Daoy (cell line): ENCODE measurements at places on chromosomes 11 and 22.

GRCh38 chr22:39292561-39293074 is 26.8 kb downstream of the RPL3 start:
- peak; percentile 98 for DNase-seq

- DNase-seq = no peak
Observed at GRCh38 chr11:6733326-6734275, 38.2 kb downstream of the OR2AG2 start.

DNA sequence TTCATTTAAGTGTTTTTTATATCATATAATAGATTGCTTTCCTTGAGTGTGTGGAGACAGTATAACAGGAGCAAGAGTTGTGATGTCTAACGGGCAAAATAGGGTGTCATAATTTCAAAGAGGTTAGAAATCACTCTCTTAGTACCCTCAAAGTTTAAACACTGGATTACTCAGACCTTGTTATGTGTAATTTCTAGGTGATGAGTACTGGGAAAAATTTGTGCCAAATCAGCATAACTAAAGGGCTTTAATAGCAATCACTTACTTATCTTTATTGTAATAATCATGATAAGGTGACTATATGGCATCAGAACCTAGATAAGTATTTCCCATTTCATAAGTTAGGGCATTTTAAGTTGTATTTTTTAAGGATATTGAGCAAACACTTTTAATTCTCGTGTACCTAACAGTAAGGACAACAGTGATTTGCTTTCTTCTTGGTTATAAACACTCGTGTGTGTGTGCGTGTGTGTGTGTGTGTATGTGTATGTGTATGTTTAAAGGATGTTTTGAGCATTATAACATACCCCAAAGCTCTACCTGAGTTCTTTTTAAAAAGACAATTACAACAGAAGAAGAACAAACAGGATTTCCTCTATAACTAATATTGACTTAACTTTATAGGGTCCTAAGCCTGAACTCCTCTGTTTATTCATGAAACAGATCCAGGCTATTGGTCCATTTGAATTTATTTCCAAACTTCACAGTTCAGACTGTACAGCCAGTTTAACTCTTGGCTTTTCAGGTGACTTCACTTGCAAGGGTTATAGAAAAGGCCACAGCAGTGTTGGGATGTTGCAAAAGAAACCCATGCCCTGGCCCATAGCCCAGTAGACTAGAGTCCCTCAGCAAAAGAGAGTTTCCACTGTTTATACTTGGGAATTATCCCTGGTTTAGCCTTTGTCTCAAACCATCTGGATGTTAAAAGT is 23.7 kb upstream of the PDE3B start:
- DNase-seq = no peak

DNA sequence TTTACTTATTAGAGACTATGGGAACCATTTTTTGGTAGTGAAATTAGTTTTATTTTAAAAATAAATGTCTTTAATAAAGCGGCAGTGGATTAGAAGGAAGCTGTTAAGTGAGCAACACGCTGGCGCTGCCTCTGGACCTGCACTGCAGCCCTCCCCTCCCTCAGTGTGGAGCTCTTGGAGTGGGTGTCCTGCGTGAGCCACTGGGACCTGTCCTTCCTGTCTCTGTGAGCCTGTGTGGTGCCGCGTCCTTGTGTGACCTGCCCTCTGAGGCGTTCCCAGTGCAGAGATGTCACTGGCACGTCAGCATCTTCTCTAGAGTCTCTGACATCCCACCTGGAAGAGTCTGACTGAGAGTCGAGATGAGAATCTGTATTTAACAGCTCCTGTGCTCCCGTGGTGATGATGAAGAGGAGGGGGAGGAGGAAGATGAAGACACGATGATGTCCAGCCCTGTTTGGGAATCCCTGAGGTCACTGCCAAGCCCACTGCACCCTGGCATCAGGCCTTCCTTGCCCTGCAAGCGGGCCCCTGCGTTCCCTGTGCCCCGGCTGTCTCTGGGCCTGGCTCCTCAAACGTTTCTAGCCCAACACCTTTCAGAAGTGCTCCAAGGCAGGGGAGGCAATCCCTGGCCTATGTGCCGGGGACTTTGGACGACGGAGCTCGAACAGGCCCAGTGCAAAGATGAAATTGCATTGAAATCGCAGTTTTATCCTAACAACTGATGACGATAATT is 271.8 kb downstream of the TBC1D22A start:
- DNase-seq = no peak

- DNase-seq = no peak
Observed at GRCh38 chr11:9399466-9399865, 15.0 kb downstream of the IPO7 start.

DNA sequence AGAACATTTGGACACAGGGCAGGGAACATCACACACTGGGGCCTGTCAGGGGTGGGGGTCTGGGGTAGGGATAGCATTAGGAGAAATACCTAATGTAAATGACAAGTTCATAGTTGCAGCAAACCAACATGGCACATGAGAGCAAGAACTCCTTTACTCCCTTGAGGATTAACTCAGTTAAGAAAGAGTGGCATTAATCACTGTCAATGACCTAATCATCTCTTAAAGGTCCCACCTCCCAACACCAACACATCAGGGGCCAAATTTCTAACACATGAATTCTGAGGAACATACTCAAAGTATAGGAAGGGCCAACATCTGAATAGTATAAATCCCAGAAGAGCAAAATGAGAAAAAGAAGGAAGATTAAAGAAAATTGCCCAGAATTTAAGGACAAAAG is 272.9 kb downstream of the SWAP70 start:
- DNase-seq = no peak

GRCh38 chr11:114848027-114848426 is 169.7 kb downstream of the NXPE2 start:
- DNase-seq = no peak

DNA sequence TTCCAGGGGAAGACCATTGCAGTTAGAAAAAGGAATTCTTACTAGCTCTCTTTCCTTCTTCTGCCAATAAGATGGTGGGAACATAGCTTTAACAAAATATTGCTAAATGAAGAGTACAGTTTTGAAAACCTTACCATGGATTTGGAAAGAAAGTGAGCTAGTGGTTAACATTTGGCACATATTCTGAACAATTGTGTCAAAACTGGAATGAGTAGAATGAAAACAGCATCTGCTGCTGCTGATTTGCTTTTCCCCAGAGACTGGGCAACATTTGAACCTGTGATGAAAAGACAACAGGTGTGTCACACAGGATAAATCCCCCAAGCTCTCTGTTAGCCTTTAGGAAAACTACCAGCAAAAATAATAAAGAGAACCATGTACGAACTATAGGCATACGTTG is 761.4 kb downstream of the KCNA4 start:
- DNase-seq = no peak

DNA sequence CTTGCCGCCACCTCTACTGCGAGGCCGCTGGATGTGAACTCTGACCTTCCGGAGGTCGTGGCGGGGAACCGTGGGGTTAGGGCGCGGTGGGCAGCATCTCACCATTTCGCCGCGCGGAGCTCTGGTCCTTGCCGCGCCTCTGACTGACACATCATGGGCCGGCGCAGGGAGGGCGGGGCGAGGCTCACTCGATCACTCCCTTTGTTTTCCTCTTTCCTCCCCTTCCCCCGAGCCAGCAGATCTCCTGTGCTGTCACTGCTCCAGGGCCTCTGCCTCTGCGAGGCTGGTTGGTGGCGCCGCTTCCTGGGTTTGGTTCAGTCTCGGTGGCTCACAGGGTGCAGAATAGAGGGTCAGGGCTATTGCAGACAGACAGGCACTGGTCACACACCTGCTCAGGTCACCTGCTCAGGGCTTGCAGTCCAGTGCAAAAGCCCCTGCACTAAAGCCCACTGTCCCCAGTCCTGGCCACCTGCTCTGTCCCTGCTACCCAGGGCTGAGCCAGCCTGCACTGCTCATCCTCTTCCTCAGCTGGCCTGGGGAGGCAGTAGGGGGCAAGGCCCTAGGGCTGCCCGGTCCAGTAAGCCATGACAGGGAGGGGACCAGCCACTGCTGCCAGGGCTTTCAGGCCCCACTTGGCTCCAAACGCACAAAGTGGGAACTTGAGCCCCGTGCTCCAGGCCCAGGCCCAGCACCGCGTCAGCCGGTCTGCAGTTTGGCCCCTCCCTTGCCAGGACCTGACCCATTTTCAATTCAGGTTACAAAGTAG is 36.2 kb downstream of the PISD start:
- DNase-seq = no peak

GRCh38 chr22:24094966-24095365 is 83.9 kb downstream of the CABIN1 start:
- DNase-seq = no peak

GRCh38 chr22:16803255-16803917 is 21.8 kb downstream of the XKR3 start:
- DNase-seq = no peak

GRCh38 chr22:29393019-29393608 is 4.7 kb upstream of the AP1B1 start:
- no peak for DNase-seq

- no peak for DNase-seq
Observed at GRCh38 chr11:111571829-111572501, 30.3 kb upstream of the SIK2 start.

GRCh38 chr11:93504110-93505095 is 38.8 kb downstream of the SMCO4 start:
- no peak for DNase-seq

DNA sequence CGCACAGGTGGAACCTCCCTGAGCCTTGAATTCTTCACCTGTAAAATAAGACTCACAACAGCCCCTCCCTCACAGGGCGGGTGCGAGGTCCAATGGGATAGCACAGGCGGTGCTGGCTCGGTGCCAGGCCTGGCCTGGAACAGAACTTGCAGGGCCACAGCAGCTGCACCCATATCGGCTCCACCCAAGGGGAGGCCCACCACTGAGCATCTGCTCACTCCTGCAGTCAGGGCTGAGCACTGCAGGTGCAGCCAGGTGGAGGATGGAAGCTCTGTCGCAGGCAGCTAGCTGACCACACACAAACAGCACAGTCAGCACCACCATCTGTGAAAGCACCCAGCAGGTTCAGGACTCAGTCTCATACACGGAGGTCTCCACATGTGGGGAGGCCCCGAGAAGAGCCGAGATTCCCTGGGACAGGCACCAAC is 19.6 kb downstream of the VPS37C start:
- DNase-seq = no peak

- peak; percentile 84 for DNase-seq
Observed at GRCh38 chr11:96012086-96012824, 88.3 kb upstream of the MTMR2 start.

- no peak for DNase-seq
Observed at GRCh38 chr11:76702336-76703128, 32.0 kb upstream of the LRRC32 start.

DNA sequence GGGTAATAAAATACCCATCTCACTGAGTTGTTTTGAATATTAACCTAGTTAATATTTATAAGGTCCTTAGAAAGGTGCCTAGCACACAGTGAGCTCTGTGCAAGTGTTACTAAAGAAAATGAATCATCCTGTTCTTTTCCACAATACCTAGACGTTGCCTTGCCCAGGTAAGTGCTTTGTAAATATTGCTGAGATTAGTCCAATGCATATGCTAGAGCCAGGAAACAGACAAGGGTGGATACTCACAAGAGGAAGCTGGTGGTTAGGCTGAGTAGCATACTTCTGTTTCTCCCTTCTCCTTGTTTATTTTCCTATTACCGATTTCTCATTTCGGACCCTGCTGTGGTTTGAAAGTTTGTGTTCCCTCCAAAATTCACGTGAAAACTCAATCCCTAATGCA is 58.1 kb upstream of the BARX2 start:
- no peak for DNase-seq

GRCh38 chr11:85748455-85748891 is 62.5 kb downstream of the SYTL2 start:
- DNase-seq = no peak

DNA sequence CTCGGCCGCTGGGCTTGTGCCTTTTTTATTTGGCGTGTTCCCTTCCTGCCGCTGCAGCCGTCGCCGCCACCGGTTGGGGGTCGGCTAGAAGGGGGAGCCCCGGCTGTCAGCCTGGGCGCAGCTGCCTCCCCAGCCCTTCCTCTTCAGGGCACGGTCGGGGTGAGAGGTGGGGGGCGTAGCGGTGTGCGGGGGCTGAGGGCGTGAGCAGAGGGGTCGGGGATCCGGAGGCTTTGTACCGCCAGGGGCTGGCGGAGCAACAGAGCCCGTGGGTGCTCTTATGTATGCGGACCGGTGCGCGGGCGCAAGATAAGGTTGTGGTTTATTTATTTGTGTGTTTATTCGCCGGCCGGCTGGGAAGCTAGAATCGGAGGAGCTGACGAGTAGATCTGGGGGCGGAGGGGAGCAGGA is 477 bp downstream of the ZBTB16 start:
- DNase-seq = no peak

DNA sequence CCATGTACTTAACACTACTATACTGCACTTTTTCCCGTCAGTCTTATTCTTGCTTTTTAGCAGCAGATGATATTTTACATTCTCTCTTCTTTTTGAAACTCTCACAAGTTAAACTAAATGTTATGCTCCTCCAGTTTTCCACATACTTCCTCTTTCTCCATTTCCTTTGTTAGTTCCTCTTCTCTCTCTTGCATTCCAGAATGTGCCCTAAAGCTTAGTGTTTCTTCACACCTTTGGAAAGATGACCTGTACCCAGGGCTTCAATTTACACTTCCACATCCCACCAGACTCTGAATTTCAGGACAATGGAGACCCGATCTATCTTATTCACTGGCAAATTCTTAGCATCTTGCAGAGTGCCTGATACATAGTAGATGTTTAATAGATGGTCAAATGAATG is 51.8 kb downstream of the APIP start:
- DNase-seq = no peak

- DNase-seq = no peak
Observed at GRCh38 chr11:19674836-19675235, 37.8 kb upstream of the NAV2 start.

DNA sequence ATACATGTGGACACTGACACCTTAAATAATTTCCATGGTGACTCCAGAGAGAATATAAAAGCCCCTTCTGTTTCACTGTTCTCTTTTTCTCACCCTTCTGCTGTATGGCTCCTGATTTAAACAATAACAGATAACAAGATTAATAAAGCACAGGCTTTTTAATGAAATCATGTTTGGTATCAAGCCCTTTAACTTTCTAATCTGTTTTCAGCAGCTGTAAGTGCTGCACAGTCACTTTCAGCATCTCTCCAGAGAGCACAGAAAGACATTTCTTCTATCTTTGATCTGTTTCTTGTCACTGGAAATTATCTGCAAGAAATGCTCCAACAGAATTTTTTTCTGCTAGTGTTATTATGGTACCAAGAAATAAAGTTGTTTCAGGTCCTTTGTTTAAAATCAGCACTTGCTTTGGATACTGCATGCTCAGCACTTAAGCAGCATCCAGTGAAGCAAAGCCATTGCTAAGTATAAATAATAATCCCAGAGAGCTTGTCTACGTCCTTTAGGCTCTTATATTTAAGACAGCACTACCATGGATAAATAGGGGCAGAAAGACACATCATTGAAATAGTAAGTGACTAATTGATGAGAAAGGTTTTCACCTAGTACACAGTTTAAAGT is 134.2 kb upstream of the CARD18 start:
- DNase-seq = no peak

GRCh38 chr11:20962581-20962980 is 293.2 kb downstream of the NELL1 start:
- no peak for DNase-seq
